Gastrocnemius medialis (tissue), 4 donors: ENCODE measurements at places on chromosomes 16 and 17. TPM values are rescaled to one million over a fixed set of nuclear protein-coding genes. Genes with fewer than 3 reads are reported as not detected.

PHOSPHO1 gene
- total RNA-seq, result not detected

MAP2K4 gene
- 29.8 TPM for total RNA-seq

TM4SF5 gene
- total RNA-seq, result not detected

RNF112 gene
- 0.55 TPM for total RNA-seq

SAMD14 gene
- total RNA-seq, result 0.04 TPM

KRT23 gene
- not detected for total RNA-seq

RNF227 gene
- total RNA-seq, result not detected

KCNJ18 gene
- total RNA-seq, result not detected

TBC1D3 gene
- total RNA-seq, result not detected

IFI35 gene
- 11.0 TPM for total RNA-seq

CALB2 gene
- not detected for total RNA-seq

USB1 gene
- 31.2 TPM for total RNA-seq

ITGAX gene
- 0.65 TPM for total RNA-seq

TBC1D3I gene
- total RNA-seq, result 0.25 TPM

OR3A3 gene
- not detected for total RNA-seq

WNT9B gene
- 0.40 TPM for total RNA-seq

PTX4 gene
- total RNA-seq, result not detected

CCL8 gene
- total RNA-seq, result not detected

ASB16 gene
- 134 TPM for total RNA-seq

C17orf107 gene
- total RNA-seq, result 0.10 TPM

TEKT1 gene
- total RNA-seq, result not detected

TMIGD1 gene
- not detected for total RNA-seq

ATP2A3 gene
- total RNA-seq, result 1.4 TPM

TBC1D3D gene
- not detected for total RNA-seq

TP53TG3 gene
- not detected for total RNA-seq

IGSF6 gene
- total RNA-seq, result 0.60 TPM

FGF11 gene
- 7.4 TPM for total RNA-seq

PRM1 gene
- not detected for total RNA-seq

TPSB2 gene
- 8.9 TPM for total RNA-seq

TOX3 gene
- total RNA-seq, result not detected

NME3 gene
- total RNA-seq, result 31.2 TPM

KRTAP4-9 gene
- not detected for total RNA-seq

HBA1 gene
- total RNA-seq, result 49.7 TPM
